Stimulated activated CD4-positive, alpha-beta T cell treated with anti-CD3 and anti-CD28 coated beads, Interleukin-1b, Interleukin-23, amount 100 ng/mL, for 24 hours (primary cell): ENCODE measurements at places on chromosomes 11 and 22.

GRCh38 chr11:34864424-34864823 lies 51.8 kb downstream of the APIP start:
- DNase-seq = no peak

GRCh38 chr11:67381244-67381972 lies 8.0 kb upstream of the CLCF1 start:
- no peak for DNase-seq

- no peak for DNase-seq
Measured at GRCh38 chr11:66313321-66314185, 3.3 kb downstream of the CD248 start.

GRCh38 chr11:91497847-91498246 lies 726.8 kb upstream of the FAT3 start:
- no peak for DNase-seq

DNA sequence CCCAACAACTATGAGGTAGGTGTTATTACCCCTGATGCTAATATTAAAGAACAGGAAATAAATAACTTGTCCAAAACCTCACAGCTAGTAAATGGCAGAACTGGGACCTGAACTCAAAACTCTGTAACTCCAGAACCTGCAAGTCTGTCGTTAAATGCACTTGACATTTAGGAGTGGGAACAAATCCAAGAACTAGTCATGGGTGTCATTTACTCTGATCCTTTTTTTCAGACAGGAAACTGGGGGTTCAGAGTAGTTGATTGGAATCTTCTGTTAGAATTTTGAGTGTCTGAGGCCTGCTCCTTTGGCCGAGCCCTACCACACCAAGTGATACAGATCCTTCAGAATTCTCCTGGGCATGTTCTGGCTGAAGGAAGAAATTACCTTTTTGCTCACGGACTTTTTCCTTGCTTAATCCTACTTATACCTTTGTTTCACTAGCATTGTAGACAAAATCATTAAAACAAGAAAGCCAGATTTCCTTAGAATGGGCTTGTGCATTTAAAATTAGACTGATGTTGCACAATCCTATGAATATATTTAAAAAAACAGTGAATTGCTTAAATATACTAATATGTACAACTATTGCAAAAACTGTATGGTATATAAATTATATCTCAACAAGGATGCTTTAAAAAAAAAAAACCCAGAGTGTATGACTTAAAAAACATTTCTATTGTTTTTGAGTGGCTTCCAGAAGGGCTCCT lies 1.4 kb upstream of the YAP1 start:
- no peak for DNase-seq

DNA sequence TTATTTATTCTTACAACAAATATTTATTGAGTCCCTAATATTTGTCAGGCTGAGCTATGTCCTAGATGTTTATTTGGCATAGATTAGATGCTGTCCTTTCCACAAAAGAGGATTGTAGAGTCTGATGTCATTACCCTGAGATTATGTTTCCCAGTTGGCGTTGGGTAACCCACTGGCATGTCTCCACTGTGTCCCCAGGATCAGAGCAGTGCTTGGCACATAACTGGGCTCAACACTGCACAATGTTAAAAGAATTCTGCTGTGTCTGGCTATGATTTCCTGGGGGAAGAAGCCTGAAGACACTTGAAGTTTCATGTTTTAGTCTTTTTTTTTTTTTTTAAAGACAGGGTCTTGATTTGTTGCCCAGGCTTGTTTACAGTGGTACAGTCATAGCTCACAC lies 4.0 kb downstream of the RCN1 start:
- no peak for DNase-seq

- no peak for DNase-seq
Measured at GRCh38 chr11:63951779-63952536, 13.2 kb downstream of the NAA40 start.

DNA sequence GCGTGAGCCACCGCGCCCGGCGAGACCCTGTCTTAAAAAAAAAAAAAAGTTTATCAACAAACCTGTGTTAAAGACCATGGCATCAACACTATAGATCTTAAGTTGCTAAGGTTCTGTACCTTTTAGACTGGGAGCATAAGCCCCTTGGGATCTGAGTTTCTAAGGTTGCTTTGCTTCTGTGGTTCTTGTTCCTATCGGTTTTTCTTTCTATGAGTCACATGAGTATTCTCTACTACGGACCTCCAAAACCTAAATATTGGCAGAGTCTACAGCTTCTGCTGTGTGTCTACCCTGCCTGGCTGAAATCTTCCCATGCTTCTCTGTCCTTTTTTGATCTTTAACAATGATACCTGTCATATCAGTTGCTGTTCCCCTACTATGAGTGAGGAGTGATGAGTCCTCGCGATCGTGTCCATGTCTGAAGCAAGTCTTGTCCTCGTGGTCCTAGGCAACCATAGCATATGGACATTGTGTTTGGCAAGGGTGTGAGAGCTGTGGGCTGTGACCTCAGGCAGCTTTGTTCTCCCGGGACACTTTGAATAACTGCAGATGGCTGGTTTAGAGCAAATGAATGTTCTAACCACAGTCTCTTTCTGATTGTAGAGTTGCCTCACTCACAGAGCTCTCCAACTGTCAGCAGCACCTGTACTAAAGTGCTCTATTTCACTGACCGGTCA lies 9.0 kb upstream of the DLAT start:
- DNase-seq = no peak

- no peak for DNase-seq
Measured at GRCh38 chr11:35615921-35616900, 2.0 kb upstream of the FJX1 start.

- DNase-seq = no peak
Measured at GRCh38 chr22:38569181-38569971, 607 bp downstream of the DMC1 start.
